ENCODE measurements at places on chromosomes 1 and 21.

DNA sequence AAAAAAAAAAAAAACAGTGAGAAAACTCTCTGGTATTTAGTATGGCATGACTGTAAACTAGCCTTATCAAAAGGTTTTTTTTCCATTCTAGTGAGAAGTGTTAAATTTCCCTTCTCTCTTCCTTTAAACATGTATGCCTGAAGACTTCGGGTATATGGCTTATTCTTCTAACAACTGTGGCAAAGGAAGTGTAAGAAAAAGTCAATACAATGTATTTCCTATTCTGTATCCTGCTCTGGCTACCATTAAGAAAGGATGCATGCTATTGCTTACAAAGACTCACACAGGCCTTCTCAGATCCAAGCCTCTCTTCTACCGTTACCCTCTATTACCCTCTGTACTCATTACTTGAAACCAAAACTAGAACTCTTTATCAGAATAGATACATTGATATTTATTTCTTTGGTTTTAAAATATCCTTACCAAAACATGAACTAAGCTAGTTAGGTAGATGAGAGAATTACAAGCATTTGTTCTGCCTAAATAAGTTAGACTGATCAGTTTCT is 8.4 kb downstream of the CEPT1 start:
- no peak for DNase-seq

DNA sequence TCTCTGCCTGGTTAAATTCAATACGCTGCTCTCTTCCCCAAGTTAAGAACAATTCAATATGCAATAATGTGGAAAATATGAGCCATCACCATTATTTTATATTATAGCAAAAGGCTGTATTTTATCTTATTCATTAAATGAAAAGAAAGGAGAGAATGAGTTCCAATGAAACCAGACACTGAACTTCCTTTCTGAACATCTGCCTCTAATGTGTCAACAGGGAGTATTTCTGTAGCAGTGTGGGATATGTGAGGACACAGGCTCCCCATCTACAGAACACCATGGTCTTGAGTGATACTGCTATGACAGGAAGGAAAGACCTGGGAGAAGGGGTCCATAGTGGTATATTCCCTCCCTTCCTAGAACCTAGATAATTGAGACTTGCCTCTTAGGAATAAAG is 46.3 kb downstream of the CASQ2 start:
- DNase-seq = no peak

DNA sequence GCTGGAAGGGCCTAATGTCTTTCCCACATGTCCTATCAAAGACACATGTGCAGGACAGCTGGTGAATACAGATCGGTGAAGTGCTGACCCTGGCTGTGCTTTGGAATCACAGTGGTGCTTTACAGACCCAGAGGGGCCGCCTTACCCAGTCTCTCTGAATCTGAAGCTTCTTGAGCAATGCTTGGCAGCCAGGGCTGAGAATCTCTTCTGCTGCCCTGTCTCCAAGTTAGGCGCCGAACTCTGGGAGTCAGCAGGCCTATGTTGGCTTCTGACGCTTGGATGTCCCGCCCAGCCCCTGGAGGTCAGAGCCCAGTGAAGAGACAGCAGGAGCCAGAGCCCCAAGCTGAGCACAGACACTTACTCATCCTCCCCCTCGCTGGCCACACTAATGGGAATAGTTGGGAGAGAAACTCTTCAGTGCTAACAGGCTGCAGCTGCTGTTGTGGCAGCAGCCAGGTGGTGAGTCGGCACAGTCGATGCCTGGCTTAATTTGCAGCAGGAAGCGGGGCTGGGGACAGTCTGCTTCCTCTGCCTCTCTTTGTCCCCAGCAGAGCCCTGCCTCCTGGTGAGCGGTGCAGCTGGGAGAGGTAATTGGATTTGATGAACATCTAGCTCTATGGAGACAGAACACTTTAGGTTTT is 68.1 kb downstream of the URB2 start:
- DNase-seq = no peak

- no peak for DNase-seq
Observed at GRCh38 chr1:179742717-179743678, at the start of gene FAM163A. TSS of gene FAM163A (plus strand) at chr1:179743291. CDS start at chr1:179813098, 69,807 bp downstream.

DNA sequence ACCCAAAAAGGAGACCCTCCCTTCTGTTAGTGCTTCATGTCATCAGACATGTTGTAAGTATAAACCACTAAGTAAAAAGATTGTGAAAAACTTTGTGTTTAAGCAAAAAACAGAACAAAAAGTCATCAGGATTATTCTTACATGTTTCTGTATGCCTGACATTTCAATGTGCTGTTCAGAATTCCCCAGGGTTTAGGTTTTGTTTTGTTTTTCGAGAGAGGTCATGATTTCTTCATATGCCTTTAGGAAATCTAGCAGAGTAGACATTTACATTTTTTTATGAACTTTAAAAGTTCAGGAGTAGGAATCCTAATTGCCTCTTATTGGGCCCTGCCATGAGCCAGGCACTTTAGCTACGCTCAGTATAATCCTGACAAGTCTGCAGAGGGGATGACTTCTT is 85.3 kb downstream of the VPS13D start:
- no peak for DNase-seq

DNA sequence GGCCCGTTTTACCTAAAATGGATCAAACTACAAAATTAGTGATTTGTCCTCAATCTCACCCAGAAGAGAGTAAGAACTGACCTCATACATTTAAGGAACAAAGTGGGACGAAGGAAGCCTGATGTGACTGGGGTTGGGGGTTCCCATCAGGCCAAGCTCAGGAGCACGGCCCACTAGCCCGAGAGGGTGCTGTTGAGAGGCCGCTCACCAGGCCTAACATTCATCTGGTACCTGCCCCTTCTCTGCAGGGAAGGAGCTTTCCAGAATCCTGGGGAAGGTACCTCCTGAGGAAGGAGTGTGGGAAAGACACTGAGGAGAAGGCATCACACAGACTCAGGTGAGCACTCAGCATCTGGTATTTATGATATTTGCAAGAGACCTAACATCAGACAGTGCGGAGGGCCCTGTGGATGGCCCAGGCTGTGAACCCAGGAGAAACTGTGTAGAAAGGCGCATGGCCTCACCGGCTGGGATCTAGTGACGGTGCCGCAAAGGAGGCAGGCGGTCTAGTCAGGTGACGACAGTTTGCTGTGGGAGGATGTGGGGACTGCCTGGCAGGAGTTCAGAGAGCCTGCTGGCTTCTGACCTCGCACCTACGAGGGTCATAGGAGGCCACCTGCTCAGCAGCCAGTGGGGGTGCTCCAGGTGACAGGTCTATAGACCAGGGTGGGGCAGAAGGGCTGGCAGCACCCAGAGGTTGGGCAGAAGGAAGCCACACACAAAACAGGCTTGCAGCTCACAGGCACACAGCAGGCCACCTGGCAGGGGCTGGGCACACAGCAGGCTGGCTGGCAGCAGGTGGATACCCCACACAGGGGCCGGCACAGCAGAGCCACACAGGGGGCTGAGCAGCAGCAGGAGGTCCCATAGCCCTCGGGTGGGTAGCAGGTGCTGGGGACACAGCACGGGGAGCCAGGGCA is 543 bp downstream of the KRTAP12-4 start:
- DNase-seq = peak; percentile 73

DNA sequence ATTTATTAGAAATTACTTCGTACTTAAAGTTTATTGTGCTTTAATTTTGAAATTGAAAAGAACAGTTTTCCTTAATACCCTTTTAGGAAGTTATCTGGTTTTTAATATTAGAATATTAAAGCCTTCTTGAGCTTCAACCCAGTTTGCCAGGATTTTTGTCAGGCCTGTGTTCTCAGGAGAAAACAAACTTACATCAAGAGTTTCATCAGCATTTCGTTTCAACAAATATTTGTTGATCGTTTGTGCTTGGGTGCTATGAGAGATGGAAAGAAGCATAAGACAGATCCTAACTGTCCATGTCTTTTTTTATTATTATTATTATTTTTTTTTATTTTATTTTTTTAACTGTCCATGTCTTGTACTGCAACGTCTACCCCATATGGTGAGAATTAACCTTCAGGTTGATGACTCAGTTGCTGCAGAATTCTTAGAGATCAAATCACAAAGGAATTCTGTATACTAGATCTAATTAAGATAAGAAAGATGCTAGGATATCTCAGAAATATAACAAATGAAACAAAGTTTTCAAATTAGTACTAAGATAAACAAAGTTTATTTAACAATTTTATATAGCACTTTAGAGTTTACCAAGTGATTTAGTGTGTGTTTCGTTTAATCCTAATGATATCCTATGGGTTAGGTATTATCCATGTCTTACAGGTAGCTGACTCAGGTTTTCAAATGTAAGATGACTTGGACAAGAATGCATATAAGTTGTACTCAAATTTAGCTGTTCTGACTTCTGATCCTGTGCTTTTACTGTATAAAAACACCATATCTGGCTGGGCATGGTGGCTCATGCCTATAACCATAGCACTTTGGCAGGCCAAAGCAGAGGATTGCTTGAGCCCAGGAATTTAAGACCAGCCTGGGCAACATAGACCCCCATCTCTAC is 14.3 kb downstream of the FBXO28 start:
- no peak for DNase-seq

- no peak for DNase-seq
Observed at GRCh38 chr1:77200806-77201205, 18.4 kb downstream of the PIGK start.

DNA sequence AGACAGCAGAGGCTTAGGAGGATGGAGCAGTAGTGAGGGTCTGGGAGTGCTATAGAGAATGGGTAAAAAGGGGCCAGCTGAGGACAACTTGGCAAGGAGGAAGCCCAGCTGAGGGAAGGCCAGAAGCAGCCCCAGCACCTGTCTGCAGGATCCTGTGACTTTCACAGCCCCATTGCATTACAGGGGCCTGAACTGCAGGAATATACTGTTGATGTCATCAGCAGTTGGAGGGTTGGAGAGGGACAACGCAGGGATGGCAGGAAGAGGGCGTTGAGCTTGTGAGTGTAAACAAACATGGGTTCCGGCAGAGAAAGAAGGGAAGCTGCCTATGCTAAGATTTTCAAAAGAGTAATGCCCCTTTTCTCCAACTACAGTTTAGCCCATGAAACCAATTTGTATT is 628.5 kb downstream of the SMYD3 start:
- DNase-seq = no peak

GRCh38 chr1:172720339-172720738 is 61.4 kb downstream of the FASLG start:
- no peak for DNase-seq

DNA sequence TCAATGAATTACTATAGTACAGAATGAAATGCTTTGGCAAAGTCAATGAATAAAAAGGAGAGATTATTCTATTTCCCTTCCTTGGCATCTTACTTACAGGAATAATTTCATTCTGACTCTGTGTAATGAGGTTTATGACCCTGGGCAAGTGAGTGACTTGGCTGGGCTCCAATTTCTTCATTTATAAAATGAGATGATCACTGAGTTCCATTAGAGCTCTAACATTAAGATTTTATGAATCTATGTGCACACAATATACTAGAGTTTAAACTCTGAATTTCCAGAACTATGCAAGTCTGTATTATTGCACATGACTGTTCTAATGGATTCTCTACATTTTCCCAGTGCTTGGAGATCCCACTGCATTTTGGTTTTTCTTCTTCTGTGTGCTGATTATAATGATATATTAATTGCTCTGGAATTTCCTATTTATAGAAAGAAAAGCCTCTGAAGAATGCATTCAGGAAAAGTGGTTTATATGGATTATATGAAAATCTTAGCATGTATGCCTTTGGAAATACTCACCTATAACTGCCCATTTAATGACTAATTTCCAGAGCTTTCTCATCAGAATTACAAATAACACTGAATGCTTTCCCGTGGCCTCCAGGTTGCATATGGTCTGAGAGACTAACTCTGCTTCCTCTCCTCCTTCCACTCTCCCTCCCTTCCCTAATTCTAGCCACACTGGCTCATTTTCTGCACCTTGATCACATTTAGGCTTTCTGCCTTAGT is 97.4 kb upstream of the CHRM3 start:
- DNase-seq = no peak

DNA sequence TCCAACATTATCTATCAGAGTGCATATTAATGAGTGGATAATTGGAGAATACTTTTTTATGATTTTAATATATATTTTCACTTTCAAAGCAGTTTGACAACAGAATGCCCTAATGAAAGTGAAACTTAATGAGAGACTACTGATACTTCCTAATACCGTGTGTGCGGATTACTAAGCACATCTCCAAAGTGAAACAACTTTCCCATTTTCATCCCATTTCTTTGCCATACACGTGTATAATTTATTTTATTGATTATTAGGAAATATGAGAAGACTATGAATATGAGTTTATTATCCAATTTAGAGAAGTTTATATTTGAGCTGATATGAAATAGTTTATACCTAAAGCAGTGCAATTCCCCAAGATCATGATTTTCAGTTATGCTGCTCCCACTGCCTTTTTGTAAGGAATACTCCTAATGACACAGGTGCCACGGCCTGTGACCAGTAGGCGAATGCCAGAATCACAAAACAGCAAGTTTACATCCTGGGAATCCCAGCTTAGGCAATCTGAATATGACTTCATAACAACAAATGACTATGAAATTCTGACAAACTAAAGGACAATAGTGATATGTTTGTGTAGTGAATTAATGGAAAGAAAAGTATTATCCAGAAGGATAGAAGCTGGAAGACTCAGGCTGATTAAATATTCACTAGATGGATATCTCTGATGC is 202.9 kb downstream of the NCAM2 start:
- no peak for DNase-seq

- DNase-seq = peak; percentile 37
Observed at GRCh38 chr21:44911384-44912157, 9.1 kb downstream of the ITGB2 start.
